ENCODE measurements at places on chromosomes 12 and 14.

DNA sequence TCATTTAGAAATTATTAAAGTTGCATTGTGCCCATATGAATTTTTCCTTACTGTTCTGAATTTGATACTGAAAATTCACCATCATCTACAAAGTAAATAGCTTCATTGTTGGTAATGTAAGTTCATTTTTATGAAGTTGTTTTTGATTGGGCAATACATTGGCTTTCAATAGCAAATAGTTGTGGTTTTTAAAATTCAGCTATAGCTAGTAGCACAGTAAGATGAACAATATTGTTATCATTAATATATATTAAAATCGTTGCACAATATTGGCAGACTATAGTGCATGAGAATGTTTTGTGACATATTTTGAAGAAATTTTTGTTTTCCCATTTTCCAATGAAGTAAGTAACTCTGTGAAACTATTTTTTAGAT lies 575.0 kb downstream of the PRKD1 start:
- DNase-seq: no peak

- DNase-seq: no peak
Measured at GRCh38 chr14:75044322-75044721, 6.9 kb downstream of the MLH3 start.

DNA sequence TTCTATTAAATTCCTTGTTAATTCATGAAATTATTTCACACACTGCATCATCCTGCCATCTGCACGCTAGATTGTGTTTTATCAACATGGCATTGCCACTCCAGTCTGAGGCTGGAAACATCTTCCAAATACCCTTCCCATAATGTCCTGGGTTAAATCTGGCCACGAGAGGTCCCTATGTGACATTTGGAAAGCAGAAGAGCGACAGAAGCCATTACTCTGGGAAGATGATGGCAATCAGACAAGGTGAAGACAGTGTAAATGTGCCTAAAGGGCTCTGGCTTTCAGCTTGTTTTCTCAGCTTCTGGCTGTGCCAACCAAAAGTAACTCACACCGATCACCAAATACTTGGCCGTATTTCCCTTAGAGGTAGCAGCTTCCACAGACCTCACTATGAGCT lies 144.8 kb downstream of the CAPZA3 start:
- DNase-seq: no peak

DNA sequence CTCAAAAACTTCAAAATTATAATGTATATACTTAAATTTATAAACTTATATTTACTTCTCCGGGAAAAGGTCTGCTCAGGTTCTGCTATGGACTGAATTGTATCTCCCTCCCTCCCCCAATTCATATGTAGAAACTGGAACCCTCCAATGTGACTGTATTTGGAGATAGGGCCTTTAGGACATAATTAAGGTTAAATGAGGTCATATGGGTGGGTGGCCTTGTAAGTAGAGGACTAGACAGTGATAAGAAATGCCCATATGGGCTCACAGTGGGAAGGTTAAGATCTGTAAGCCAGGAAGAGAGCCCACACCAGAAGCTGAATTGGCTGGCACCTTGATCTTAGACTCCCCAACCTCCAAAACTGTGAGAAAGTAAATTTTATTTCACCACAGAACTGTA lies 84.5 kb downstream of the TAOK3 start:
- no peak for DNase-seq

GRCh38 chr12:49868449-49868848 lies 25.5 kb upstream of the BCDIN3D start:
- peak; percentile 78 for DNase-seq

- DNase-seq: no peak
Measured at GRCh38 chr14:69615496-69616407, 4.4 kb downstream of the SUSD6 start.

DNA sequence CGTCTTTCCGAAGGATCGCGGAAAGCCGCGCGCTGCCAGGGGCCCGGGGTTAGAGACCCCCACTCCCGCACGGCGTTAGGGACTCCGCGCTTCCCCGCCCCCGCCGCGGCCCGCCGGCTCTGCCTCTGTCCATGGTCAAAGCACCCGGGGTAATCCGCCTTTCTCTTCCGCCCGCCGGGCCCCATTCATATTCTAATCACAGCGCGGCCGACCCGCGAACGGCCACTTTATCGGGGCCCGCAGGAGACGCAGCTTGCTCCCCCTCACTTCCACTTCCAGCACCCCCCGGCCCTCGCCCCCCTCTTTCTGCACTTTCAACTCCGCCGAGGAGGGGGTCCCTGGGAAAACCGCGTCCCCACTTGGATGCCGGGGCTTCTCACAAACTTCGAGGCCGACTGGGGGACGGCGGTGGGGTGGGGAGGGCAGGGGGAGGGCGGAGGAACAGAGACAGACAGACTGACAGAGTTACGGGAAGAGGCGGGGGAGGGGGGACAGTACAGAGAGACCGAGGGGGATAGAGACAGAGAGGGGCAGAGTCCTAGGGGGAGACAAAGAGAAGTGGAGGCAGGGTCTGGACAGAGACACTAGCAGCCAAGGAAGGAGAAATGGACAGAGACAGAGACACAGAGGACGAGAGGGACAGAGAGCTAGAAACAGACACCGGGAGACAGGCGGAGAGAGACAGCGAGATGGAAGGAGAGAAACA lies 1.1 kb upstream of the RFX4 start:
- DNase-seq: peak; percentile 83

DNA sequence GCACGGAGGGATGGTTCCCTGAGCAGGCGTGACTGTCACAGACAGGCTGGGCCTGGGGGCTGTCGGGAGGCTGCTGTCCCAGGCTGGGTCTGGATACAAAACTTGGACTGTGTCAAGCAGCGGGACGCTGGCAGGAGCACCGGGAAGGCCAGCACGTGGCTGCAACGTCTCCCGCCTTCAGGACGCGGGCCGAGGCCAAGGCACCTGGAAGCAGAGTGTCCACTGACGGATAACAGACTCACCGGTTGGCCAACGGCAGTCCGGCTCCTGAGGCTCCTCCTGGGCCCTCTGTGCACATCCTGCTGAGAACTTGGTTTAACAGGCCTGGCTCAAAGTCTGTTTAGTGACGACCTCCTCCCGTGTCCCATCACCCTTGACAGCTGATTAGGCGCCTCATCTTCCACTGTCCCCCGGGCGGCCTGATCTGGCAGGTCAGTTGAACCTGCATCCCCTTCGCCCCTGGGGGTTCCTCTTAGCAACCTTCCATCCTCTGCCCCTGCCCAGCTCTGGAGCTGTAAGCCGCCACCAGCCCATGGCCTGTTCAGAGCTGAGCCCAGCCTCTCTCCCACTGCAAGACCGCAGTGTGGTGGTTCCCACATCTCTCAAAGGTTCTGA lies 2.5 kb downstream of the XRCC3 start:
- no peak for DNase-seq

- DNase-seq: no peak
Measured at GRCh38 chr14:73877790-73878189, 8.9 kb upstream of the ZNF410 start.

DNA sequence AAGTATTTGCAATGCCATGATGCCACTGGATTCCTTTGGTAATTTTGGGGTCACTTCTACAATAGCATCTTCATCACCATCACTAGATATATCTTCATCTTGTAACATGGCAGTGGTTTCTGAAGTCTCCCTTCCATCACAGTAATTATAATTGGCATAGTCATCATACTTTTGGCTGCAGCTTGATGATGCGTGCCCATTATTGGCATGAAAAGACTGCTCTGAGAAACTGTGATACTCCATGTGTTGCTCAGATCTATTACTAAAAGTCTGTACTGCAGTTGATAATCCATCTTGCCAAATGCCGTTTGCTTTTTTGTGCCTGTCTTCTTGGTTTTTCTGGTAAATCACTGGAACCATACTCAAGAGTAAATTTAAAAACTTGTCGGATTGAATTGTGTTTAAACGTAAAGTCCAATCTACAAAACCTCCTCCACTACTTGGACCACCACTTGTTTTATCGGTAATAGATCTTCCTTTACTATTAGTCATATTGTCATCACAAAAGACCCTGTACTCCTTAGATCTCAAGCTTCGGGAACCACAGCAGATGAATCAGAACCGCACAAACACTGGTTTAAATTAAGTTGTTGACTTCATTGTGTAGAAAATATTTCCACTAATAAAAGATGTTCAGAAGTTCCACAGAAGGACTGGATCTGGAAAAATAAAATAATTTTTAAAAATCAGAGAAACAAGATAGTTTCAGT lies 29.9 kb downstream of the SLC41A2 start:
- no peak for DNase-seq

GRCh38 chr12:22339691-22340090 lies 5.2 kb upstream of the ST8SIA1 start:
- DNase-seq: no peak

Measured in posterior vena cava (tissue), 2 donors.